K562 (cell line): ENCODE measurements at places on chromosomes 5 and 9. TPM values are rescaled to one million over a fixed set of nuclear protein-coding genes. Genes with fewer than 3 reads are reported as not detected.

DNA sequence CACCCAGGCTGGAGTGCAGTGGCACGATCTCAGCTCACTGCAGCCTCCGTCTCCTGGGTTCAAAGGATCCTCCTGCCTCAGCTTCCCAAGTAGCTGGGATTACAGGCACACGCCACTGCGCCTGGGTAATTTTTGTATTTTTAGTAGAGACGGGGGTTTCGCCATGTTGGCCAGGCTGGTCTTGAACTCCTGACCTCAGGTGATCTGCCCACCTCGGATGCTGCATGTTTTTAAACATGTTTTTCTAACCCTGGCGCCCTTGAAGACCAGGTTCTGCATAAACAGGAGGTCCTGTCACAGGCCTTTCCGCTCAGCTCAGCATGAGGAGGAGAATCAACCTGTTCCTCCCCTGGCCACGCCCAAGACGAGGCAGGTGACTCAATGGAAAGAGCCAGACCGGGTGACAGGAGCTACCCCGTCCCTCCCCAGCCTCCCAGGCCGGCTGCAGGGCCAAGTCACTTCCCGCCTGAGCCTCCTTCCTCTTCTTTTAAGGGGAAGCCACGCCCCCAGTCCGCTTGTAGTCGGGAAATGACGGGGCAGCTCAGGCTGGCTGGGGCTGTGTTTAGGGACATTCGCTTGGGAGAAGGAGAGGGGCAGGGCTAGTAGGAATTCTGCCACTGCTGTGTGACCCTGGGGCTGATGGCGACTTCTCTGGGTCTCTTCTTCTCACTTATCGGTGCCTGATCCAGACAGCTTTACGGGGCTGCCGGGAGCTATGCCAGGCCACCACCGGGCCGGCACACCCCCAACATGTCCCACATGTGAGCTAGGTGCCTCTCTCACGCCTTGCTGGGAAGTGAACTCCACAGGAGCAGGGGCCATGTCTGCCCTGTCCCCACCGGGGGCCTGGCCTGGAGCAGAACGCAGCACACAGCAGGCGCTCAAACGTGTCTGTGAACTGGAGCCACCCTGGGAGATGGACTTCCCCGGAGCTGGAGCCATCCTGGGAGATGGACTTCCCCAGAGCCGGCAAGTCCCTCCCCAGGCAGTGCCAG lies 6.1 kb downstream of the NOTCH1 start:
- no peak overlapping the region for H3K4me3 ChIP-seq
- peaks cover 15% of the 10 kb centered on the region; the same call in 1 of the 3 replicates for H3K36me3 ChIP-seq
- peaks cover 70% of the 10 kb centered on the region for H3K4me1 ChIP-seq
- peak; percentile 94 for DNase-seq
- H3K27ac ChIP-seq: peak overlapping the region; percentile 66

DNA sequence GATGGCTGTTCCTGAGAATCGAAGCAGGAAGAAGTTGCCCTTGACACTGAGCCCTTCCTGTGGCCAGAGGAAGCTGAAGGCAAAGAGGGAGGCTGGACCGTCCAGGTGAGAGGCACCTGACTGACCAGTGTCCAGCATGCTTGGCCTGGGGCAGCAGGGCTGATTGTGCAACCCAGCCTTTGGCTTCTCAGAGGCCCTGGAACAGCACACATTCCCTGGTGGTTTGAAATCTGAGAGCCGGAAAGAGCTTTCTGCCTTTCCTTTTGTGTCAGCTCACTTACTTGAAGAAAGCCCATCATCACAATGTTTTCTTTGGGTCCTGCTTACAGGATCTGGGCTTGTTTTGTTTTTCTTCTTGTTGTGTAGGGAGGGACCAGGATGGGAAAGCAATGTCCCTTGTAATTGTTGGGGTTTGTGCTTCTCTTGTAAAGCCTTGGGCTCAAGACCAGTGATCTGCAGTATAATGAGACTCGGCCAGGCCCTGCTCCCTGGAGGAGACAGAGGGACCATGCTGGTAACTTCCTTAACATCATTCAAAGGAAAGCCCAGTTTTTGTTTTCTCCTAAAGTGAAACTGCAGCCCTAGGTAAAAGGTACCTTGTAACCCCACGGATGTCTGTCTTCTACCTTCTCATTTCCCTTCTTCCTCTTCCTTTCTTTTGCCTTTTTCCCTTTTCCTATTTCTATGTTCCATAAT lies 213.7 kb downstream of the NXNL2 start:
- no peak for DNase-seq
- no peaks in the 10 kb centered on the region for H3K36me3 ChIP-seq
- H3K27ac ChIP-seq: no peak overlapping the region
- H3K4me1 ChIP-seq: peaks cover 13% of the 10 kb centered on the region
- H3K27me3 ChIP-seq: no peaks in the 10 kb centered on the region; the same call in 1 of the 2 replicates

Gene TXNDC8
- total RNA-seq: not detected in 2 replicates

DNA sequence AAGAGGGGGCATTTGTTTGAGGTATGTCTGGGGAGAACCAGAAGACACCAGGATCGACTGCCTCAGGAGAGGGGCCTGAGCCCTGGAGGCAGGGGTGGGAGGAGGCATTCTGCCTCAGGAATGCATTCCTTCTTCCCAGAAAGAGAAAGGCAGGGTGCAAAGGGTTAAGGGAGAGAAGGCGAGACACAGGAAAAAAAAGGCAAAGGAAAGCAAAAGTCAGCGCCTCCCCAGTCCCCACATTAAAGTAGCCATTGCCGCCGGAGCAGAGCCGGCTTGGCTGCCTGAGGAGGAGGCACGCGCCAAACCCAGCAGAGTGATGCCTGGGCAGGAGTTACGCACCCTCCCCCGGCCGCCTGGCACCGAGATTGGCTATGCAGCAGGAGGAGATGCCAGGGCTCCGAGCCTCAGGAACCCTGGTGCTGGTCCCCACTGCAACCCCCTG lies 123.8 kb upstream of the PHYKPL start:
- no peak for DNase-seq
- no peaks in the 10 kb centered on the region for H3K36me3 ChIP-seq
- no peaks in the 10 kb centered on the region for H3K4me1 ChIP-seq
- H3K4me3 ChIP-seq: no peak overlapping the region
- peaks cover 28% of the 10 kb centered on the region; the same call in 2 of the 3 replicates for H3K27me3 ChIP-seq
- no peak overlapping the region for H3K27ac ChIP-seq

DNA sequence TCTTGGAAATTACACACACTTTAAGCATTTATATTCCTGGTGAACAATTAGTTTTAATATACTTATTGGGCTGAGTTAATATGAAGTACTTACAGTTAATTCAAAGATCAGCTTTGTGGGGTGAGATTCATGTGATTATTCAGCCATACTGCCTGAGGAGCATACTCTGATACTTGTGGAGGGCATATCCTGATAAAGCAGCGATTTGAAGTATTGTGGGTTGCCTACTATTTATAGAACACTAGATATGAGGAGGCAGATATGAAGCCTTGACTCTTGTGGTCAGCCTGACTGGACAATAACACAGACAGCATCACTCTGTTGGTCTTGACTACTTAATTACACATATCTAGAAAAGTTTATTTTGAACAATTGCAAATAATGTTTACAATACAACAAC lies 27.0 kb upstream of the AGGF1 start:
- peaks cover 5% of the 10 kb centered on the region; the same call in 2 of the 3 replicates for H3K27me3 ChIP-seq
- H3K27ac ChIP-seq: no peak overlapping the region
- H3K4me1 ChIP-seq: no peaks in the 10 kb centered on the region
- no peak overlapping the region for H3K4me3 ChIP-seq

Gene MVB12B
- total RNA-seq: 0.09 TPM in 1 of 2 replicates, not detected in the other

DNA sequence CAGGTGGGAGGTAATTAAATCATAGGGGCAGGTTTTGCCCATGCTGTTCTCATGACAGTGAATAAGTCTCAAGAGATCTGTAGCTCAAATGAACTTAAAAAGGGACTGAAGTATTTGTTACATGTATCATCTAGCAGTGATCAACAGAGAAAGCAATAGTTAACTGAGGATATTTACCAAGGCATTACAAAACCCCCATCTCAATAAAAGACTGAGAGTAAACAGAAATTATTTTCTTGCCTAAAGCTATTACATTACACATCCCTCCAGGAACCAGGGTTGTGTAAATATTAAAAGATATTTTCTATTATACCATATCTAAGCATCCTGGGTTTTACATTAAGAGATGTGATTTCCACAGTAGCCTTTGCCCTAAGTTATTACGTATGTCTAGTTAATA lies 169.9 kb downstream of the CTNND2 start:
- no peak overlapping the region for H3K4me3 ChIP-seq
- H3K27ac ChIP-seq: no peak overlapping the region
- H3K36me3 ChIP-seq: no peaks in the 10 kb centered on the region
- H3K27me3 ChIP-seq: no peaks in the 10 kb centered on the region

Gene ADRA1B
- total RNA-seq: not detected in 2 replicates

Gene PCDHB12
- total RNA-seq: not detected in 2 replicates

Gene FXN
- total RNA-seq: 39.5 and 41.1 TPM in 2 replicates

DNA sequence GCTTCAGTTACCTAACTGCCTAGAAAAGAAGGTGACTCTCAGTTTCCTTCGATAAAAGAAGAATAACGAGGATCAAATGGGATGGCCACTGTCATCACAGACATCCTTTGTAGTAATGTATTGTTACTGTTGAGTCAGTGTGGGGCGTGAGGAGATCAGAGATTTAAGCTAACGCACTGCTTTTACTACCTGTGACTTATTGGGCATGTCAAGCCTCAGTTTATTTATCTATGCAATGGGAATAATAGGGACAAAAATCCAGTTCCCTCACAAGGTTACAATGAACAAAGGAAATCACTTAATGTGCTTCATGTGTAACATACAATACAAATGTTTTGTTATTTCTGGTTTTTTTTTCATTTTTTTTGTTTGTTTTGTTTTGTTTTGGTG lies 255 bp upstream of the TRPM6 start:
- no peaks in the 10 kb centered on the region for H3K36me3 ChIP-seq
- DNase-seq: no peak

DNA sequence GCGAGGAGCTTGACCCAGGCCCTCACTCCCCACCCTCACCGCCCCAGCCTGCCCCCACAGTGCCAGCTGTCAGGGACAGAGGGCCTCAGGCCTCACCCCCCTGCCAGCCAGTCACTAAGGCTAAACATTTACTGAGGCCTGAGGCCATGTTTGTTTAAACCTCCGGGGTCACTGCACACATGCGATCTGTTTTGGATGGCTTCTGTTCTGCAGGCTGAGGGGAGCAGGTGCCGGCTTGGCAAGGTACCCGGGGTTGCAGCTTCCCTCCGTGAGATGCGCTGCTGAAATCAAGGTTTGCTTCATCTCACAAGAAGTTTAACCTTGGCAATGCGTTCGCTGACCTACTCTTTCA lies 103.3 kb upstream of the BOD1 start:
- DNase-seq: no peak
- H3K27me3 ChIP-seq: no peaks in the 10 kb centered on the region; the same call in 2 of the 3 replicates
- H3K4me3 ChIP-seq: no peak overlapping the region
- no peaks in the 10 kb centered on the region for H3K36me3 ChIP-seq
- peaks cover 16% of the 10 kb centered on the region for H3K4me1 ChIP-seq

DNA sequence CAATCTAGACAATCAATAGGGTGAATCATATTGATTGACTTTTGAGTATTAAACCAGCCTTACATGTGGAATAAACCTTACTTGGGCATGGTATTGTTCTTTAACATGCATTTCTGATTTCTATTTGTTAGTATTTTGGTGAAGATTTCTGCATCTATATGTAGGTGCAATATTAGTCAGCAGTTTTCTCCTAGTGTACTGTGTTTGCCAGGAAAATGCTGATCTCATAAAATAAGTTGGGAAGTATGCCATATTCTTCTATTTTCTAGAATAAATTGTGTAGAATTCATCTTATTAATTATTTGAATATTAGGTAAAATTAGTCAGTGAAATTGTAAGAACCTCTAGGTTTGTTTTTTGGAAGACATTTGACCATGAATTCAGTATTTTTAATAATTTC lies 38.4 kb downstream of the ANXA2R start:
- DNase-seq: no peak
- H3K4me3 ChIP-seq: no peak overlapping the region
- H3K36me3 ChIP-seq: no peaks in the 10 kb centered on the region
- no peaks in the 10 kb centered on the region for H3K4me1 ChIP-seq

DNA sequence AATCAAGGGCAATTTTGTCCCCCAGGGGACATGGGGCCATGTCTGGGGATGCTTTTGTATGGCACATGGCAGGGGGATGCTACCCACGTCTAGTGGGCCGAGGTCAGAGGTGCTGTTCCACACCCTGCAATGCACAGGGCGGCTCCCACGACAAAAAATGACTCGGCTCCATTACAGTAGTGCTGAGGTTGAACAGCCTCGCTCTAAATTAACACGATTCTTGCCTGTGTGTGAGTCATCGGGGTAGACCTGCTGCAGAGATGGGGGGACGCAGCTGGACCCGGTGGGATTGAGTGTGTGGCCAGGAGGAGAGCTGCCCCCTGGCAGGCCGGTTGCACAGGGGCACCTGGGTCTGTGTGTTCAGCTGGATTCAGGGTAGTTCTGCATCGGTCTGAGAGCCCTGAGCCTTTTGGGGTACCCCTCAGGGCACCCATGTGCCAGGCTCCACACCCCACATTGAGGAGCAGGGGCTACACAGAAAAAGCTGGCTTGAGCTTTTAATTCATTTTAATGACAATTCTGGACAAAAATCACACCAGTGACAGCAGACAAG lies 20.0 kb upstream of the COL5A1 start:
- no peaks in the 10 kb centered on the region for H3K36me3 ChIP-seq
- H3K27ac ChIP-seq: no peak overlapping the region
- peaks cover 85% of the 10 kb centered on the region for H3K27me3 ChIP-seq
- no peak for DNase-seq
- H3K4me3 ChIP-seq: no peak overlapping the region

GRCh38 chr5:74766418-74766848 lies 484 bp downstream of the GFM2 start:
- peak; percentile 42 for DNase-seq
- H3K36me3 ChIP-seq: peaks cover 68% of the 10 kb centered on the region
- no peaks in the 10 kb centered on the region for H3K27me3 ChIP-seq
- H3K4me3 ChIP-seq: peak overlapping the region; percentile 87
- H3K27ac ChIP-seq: peak overlapping the region; percentile 83

GRCh38 chr9:131518553-131518952 lies 12.5 kb downstream of the UCK1 start:
- peaks cover 10% of the 10 kb centered on the region; the same call in 1 of the 2 replicates for H3K4me1 ChIP-seq
- DNase-seq: no peak
- no peak overlapping the region for H3K27ac ChIP-seq
- no peak overlapping the region for H3K4me3 ChIP-seq
- peaks cover 81% of the 10 kb centered on the region; the same call in 2 of the 3 replicates for H3K36me3 ChIP-seq
- no peaks in the 10 kb centered on the region for H3K27me3 ChIP-seq

DNA sequence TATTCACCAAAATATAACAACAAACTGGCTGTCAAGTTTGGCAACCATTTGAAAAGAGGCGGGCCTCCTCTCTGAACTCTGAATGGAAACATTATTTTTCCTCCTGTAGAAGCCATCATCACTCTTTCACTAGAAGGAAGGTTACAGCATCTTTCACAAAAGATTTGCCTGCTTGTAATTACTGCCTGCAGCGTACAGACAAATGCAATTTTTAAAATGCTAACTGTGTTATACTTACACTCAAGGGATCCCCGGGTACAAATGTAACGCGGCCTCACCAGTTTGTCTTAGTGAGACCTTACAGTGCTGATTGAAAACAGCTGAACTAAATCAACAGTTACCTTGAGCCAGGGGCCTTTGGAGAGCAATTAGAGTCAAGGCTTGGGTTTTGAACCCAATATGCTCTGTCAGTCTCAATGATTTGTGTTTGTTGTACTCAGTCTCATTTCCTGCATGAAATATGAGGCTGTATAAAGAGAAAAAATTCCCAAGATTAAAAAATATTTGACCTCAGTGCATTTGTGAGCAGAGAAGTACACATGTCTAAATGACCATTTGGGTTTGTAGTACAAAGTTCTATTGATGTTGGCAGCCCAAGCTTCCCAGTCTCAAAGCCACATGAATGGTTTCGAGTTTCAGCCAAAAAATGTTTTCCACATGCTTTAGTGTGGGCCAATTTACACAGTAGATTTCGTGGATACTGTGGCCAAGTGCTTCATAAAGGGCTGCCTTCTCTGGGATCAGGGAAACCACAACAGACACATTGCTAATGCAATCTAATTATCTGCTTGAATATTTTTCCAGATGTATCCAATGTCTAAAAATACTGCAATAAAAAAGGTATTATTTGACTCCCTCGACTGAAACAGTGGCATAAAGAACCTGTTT lies 500.0 kb downstream of the SPATA31D1 start:
- no peak for DNase-seq
- H3K27ac ChIP-seq: no peak overlapping the region
- no peak overlapping the region for H3K4me3 ChIP-seq
- no peaks in the 10 kb centered on the region for H3K36me3 ChIP-seq
- no peaks in the 10 kb centered on the region for H3K4me1 ChIP-seq
